ENCODE measurements at places on chromosomes 2 and 18. TPM values are rescaled to one million over a fixed set of nuclear protein-coding genes. Genes with fewer than 3 reads are reported as not detected.

Gene FBXO41
- 16.4 TPM for total RNA-seq

- no peak overlapping the region for H3K4me3 ChIP-seq
Measured at GRCh38 chr2:82527124-82527523, 1932.0 kb downstream of the SUCLG1 start.

DNA sequence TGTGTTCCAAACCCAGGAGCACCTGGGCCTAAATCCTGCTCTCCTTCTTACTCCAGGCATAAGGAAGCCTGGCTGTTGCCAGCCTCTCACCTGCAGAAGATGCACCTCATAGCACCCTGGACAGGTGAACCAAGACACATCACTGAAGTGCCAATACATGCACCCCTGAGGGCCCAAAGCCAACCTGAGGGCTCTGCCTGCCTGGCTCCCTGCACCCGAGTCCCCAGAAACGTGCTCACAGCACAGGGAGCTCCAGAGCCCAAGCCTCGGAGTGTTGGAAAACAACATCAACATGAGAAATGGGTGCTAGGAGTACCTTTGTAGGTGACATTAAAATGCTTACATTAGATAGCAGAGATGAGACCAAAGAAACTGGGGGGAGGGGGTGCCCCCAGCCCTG lies 96.3 kb upstream of the RAB6C start:
- no peak for DNase-seq
- H3K4me1 ChIP-seq = no peaks in the 10 kb centered on the region
- H3K36me3 ChIP-seq = no peaks in the 10 kb centered on the region
- H3K27me3 ChIP-seq = peaks cover 26% of the 10 kb centered on the region

DNA sequence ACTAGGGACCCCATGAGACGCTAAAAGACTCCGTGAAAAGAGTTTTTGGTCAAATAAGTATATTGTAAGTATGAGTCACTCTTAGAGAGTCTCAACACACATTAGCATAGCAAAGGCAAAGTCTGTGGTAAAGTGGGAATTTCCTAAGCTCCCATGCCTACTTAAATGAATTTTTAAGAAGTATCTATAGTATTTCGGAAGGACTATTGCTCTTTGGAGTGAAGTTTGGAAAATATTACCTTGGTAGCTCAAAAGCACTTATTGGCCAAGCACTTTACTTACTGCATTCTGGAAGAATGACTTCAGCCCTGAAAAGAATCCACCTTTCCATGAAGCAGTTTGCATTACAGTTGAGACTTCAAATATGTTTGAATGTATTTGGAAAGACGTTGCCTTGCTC lies 57.1 kb downstream of the CAVIN2 start:
- H3K27ac ChIP-seq = no peak overlapping the region
- H3K27me3 ChIP-seq = no peaks in the 10 kb centered on the region
- no peaks in the 10 kb centered on the region for H3K36me3 ChIP-seq
- no peaks in the 10 kb centered on the region for H3K4me1 ChIP-seq
- no peak for DNase-seq
- no peak overlapping the region for H3K4me3 ChIP-seq

Gene CHAC2
- 5.0 TPM for total RNA-seq

GRCh38 chr2:23789012-23789411 lies 137.9 kb downstream of the ATAD2B start:
- H3K4me3 ChIP-seq = peak overlapping the region; percentile 5
- peak overlapping the region; percentile 75 for H3K27ac ChIP-seq
- peaks cover 47% of the 10 kb centered on the region for H3K4me1 ChIP-seq

Gene ABHD1
- total RNA-seq = not detected

Gene OLA1
- total RNA-seq = 263 TPM

DNA sequence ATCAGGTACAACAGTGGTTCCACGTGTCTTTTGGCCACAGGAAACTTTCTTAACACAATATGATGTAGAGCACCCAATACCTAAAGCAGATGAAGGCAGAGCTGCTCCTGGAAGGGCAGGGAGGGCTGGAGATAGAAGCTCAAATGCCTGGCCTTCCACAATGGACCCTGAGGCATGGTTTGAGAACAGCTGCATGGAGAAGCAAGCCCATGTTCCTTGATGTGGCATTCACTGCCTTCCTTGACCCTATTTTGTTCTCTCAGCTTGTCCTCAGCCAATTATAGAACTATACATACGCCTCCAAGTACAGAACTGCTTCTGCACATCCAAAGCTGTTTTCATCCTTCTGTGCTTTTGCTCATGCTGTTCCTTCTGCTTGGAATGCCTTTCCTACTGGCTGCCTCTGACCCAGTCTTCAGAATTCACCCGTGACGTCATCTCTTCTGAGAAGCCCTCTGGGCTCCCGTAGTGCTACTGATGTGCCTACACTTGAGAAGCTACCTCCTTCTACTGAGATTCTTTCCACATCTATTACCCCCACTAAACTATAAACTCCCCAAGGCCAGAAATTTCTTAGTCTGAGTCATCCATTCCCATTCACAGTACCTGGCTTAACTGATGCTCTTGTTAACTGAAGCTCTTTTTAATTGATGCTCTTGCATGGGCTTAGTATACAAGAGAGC lies 69.9 kb downstream of the CHRNA1 start:
- no peak overlapping the region for H3K4me3 ChIP-seq
- no peaks in the 10 kb centered on the region for H3K36me3 ChIP-seq
- DNase-seq = no peak
- H3K27me3 ChIP-seq = no peaks in the 10 kb centered on the region
- no peak overlapping the region for H3K27ac ChIP-seq
- H3K4me1 ChIP-seq = no peaks in the 10 kb centered on the region

Gene SPHKAP
- not detected for total RNA-seq

- no peak for DNase-seq
- H3K4me1 ChIP-seq = peaks cover 77% of the 10 kb centered on the region
- no peaks in the 10 kb centered on the region for H3K27me3 ChIP-seq
- peak overlapping the region; percentile 65 for H3K27ac ChIP-seq
Measured at GRCh38 chr2:28448793-28449100, 47.1 kb upstream of the PLB1 start.

Gene AGBL5
- total RNA-seq = 64.0 TPM

Gene PROC
- 5.8 TPM for total RNA-seq

- no peak overlapping the region for H3K27ac ChIP-seq
- no peaks in the 10 kb centered on the region for H3K4me1 ChIP-seq
- H3K36me3 ChIP-seq = no peaks in the 10 kb centered on the region
Measured at GRCh38 chr2:196420143-196420542, 219.4 kb upstream of the CCDC150 start.

Gene HOXD13
- not detected for total RNA-seq

Gene ACVR2A
- 10.3 TPM for total RNA-seq

DNA sequence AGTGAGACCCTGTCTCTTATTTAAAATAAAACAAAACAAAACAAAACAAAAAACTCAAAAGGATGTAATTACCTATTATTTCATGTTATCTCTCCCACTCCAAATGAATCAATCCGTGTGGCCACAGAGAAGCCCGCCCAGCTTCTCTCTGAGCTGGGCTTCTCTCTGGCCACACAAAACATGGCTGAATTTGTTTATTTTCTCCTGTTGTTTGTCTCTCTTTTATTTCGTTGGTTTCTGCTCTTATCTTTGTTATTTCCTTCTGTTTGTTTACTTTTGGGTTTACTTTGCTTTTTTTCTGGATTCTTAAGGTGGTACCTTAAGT lies 1.5 kb upstream of the TRABD2A start:
- peaks cover 35% of the 10 kb centered on the region for H3K27me3 ChIP-seq
- H3K36me3 ChIP-seq = no peaks in the 10 kb centered on the region
- DNase-seq = no peak
- peak overlapping the region; percentile 59 for H3K4me3 ChIP-seq
- no peak overlapping the region for H3K27ac ChIP-seq

Gene ZCCHC2
- total RNA-seq = 12.0 TPM

- no peaks in the 10 kb centered on the region for H3K27me3 ChIP-seq
- no peaks in the 10 kb centered on the region for H3K36me3 ChIP-seq
- H3K4me1 ChIP-seq = no peaks in the 10 kb centered on the region
- no peak overlapping the region for H3K4me3 ChIP-seq
- DNase-seq = no peak
Measured at GRCh38 chr18:35827275-35827902, 145.1 kb upstream of the RMP24 start.

Gene NOL4
- total RNA-seq = not detected

- no peaks in the 10 kb centered on the region for H3K4me1 ChIP-seq
- DNase-seq = no peak
- no peak overlapping the region for H3K27ac ChIP-seq
- H3K4me3 ChIP-seq = no peak overlapping the region
Measured at GRCh38 chr2:158321264-158321663, 135.3 kb downstream of the CCDC148 start.

DNA sequence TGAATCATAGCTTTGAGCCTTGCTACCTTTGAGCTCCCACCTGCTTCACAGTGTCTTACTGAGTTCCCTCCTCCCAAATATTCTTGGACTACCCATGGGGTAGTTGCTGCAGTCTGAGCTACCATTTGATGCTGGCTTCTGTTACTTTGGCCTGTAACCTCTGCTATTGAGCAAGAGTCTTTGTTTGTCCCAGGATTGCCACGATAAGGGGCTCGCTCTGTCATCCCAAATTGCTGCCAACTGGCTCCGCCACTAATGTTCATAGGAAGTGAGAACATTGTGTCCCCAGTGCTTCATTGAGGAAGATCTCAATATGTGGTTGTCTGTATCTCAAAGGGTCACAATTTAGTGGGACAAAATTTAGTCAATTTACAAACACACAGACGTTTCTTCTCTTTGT lies 103.8 kb downstream of the TRIM43 start:
- H3K36me3 ChIP-seq = no peaks in the 10 kb centered on the region
- H3K4me1 ChIP-seq = no peaks in the 10 kb centered on the region
- no peak overlapping the region for H3K27ac ChIP-seq
- peaks cover 49% of the 10 kb centered on the region for H3K27me3 ChIP-seq
- H3K4me3 ChIP-seq = no peak overlapping the region

Gene GTF2A1L
- not detected for total RNA-seq

Gene NEUROD1
- not detected for total RNA-seq

DNA sequence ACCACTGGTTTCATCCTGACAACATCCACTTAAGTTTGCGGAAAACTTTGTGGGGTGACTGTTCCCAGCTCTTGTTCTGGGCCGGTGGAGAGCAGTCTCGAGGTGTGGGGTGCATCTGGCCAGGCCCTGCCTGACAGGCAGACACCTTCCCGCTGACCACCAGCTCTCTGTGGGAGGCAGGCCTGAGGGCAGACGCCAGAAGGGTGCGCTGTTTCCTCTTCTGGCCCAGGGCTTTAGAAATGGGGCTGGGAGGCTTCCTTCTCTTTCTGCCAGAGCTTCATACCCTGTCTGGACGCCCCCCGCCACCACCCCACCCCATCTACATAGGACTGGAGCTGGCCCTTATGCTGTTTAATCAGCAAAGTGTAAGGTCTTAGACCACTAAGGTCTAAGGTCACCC lies 263.8 kb downstream of the LOXHD1 start:
- no peak for DNase-seq
- H3K36me3 ChIP-seq = peaks cover 7% of the 10 kb centered on the region
- H3K27ac ChIP-seq = no peak overlapping the region
- peaks cover 14% of the 10 kb centered on the region for H3K4me1 ChIP-seq

GRCh38 chr18:22503803-22504202 lies 86.1 kb upstream of the CTAGE1 start:
- DNase-seq = no peak
- H3K4me1 ChIP-seq = peaks cover 22% of the 10 kb centered on the region
- H3K27ac ChIP-seq = no peak overlapping the region
- H3K27me3 ChIP-seq = no peaks in the 10 kb centered on the region

DNA sequence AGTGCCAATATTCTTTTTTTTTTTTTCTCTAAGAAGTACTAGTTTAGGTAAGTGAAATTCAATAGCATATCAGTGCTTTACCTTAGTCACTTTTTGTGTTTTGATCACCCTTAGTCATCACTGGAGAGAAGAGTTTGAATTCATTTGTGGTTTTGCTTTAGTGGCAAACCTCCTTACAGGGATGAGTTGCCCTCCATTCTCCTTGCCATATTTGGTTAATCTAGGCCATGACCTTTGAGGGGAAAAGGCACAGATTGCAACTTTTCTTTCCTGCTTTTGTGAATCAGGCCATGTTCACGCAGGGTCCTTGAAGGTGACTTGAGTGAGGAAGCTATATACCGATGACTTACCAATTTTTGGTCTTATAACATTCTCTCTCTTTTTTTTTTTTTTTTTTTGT lies 34.4 kb downstream of the PLEKHA3 start:
- H3K4me1 ChIP-seq = peaks cover 26% of the 10 kb centered on the region
- peaks cover 21% of the 10 kb centered on the region for H3K36me3 ChIP-seq
- H3K4me3 ChIP-seq = no peak overlapping the region
- peak overlapping the region; percentile 53 for H3K27ac ChIP-seq
- DNase-seq = no peak

Data from PC-9 (cell line).